Breast epithelium (tissue), 4 donors: ENCODE measurements at places on chromosomes 3 and 15. TPM values are rescaled to one million over a fixed set of nuclear protein-coding genes. Genes with fewer than 3 reads are reported as not detected.

DNA sequence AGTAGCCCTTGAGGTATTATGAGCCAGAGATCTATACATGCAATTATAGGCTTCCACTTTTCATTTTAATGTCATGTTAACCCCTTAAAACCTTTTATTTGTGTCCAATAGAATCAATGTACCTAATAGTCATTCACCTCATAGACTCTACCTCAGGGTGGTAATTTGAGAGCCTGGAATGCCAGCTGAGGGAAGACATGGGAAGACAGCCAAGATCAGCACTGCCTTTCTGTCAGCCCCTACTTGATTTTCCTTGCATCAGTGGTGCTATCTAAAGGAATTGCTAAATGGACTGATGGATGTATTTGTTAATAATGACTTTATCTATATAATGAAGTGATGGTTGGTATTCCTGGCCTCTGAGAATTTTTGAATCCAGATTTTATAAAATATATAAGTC lies 113.3 kb upstream of the GBE1 start:
- H3K4me3 ChIP-seq = no peak overlapping the region
- no peaks in the 10 kb centered on the region for H3K4me1 ChIP-seq
- H3K27me3 ChIP-seq = no peaks in the 10 kb centered on the region
- no peak overlapping the region for H3K27ac ChIP-seq

- no peak overlapping the region for H3K4me3 ChIP-seq
- no peaks in the 10 kb centered on the region for H3K4me1 ChIP-seq
- no peaks in the 10 kb centered on the region for H3K36me3 ChIP-seq
- no peak for DNase-seq
- H3K27me3 ChIP-seq = no peaks in the 10 kb centered on the region
Observed at GRCh38 chr15:62584301-62585235, 419.5 kb upstream of the C2CD4B start.

DNA sequence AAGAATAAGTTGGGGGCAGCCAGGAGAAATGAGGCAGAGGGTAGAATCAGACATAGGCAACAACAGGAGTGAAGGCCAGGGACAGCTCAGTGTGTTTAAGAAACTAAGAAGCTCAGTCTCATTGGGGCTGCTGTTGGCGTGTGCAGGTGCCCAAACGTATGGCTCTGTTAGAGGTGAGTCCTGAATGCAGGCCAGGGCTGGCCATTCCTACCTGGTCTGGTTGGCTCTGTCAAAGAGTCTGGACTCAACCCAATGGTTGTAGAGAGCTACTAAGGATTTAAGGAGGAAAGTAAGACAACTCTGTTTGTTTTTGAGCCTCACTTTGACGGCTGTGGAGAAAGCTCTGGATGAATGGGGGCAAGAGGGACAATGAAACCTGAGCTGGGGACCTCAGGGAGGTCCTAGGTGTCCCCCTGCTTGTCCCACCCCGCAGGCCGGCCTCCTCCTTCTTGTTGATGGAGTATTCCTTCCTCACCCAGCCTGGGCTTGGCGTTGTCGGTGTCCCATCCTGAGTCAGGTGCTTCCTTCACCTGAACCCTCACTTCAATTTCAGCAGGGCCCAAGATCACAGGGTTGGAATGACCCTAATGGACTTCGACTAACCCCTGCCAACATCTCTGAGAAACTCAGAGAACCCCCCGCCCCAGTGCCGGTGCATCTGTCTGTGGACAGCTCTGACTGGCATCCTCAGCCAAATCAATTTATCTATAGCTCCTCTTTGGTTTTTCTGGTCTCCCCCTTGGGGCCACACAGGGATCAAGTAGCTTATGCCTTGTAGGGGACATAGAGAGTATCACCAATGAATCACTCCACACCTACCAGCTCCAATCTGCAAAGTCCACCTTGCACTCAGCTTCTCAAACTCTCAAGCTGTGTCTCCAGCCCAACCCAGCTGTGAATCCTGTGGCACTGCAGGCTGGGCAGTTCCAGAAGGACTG lies 8.3 kb downstream of the ITGA11 start:
- DNase-seq = no peak
- H3K27me3 ChIP-seq = no peaks in the 10 kb centered on the region
- no peak overlapping the region for H3K4me3 ChIP-seq

The MED12L gene
- 1.6 TPM for total RNA-seq

The DAG1 gene
- 56.6 TPM for total RNA-seq

The GAP43 gene
- 0.16 TPM for total RNA-seq
